RCC 7860 (cell line): ENCODE measurements at places on chromosomes 13 and 19.

GRCh38 chr13:28601581-28601980, 57.3 kb upstream of the POMP start:
- no peak for DNase-seq

- DNase-seq: no peak
Observed at GRCh38 chr13:71590654-71591148, 276.3 kb downstream of the DACH1 start.

- DNase-seq: no peak
Observed at GRCh38 chr19:46392252-46392801, 21.0 kb downstream of the CCDC8 start.

DNA sequence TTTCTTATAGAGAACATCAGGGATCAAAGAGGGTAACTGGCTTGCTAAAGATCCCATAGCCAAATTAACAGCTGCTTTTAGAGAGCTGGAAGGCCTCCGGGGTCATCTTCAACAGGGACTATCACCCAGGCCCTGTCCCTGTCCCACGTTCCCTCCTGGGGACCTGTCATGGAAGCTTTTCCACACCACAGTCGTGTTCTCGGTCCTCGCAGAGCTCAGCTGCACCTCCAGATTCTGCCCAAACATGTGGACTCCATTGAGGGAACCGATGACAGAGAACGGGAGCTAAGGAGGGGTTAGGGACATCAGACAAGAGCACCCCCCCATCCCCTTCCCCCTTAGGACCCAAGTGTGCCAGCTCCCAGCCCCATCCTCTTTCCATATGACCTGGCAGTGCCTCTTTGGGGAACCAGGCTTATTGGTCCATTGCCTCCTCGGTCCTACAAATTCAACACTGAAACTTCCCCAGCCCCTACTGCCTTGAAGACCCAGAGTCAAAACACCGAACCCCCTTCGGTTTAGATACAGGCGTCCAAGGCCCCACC, 568 bp downstream of the FUZ start:
- DNase-seq: no peak

- no peak for DNase-seq
Observed at GRCh38 chr13:53220038-53220437, 191.4 kb downstream of the OLFM4 start.

- DNase-seq: peak; percentile 77
Observed at GRCh38 chr13:98706446-98707110, 45.9 kb downstream of the SLC15A1 start.

GRCh38 chr13:72638059-72638815, 89.2 kb downstream of the MZT1 start:
- DNase-seq: no peak

- DNase-seq: no peak
Observed at GRCh38 chr19:51327066-51328001, 14.6 kb downstream of the VSIG10L start.

DNA sequence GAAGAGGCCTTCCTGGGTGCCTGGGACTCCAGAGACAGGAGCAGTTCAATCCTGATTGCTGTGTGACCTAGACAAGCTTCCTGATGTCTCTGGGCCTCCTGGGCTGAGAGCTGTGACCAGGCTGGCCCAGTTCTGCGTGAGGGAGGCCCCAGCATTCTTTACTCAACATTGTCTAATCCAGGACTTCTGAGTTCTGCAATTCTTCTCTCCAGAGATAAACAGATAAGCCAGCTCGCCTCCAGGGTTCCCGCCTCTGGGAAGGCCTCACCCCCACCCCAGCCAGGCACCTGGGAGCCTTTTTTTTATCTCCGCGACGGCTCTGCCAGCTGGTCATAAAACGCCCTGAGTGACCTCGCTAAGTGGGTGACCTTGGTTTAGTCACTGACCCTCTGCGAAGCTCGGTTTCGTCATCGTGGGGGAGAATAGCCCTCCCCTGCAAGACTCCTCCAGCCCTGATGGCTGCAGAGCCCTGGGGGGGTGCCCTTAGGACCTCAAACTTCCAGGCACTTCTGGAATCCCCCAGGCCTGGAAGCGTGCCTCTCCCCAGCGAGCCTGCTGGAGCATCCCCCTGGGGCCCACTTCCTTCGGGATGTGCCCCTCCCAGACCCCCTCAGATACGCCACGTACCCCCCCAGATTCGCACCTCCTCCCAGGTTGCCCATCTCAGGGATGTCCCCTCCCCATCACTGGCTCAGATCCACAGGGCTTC, 1.9 kb downstream of the SULT2B1 start:
- peak; percentile 89 for DNase-seq

GRCh38 chr19:40571005-40571318, 5.7 kb upstream of the SHKBP1 start:
- no peak for DNase-seq

GRCh38 chr13:80753866-80754265, 412.9 kb upstream of the SPRY2 start:
- no peak for DNase-seq

DNA sequence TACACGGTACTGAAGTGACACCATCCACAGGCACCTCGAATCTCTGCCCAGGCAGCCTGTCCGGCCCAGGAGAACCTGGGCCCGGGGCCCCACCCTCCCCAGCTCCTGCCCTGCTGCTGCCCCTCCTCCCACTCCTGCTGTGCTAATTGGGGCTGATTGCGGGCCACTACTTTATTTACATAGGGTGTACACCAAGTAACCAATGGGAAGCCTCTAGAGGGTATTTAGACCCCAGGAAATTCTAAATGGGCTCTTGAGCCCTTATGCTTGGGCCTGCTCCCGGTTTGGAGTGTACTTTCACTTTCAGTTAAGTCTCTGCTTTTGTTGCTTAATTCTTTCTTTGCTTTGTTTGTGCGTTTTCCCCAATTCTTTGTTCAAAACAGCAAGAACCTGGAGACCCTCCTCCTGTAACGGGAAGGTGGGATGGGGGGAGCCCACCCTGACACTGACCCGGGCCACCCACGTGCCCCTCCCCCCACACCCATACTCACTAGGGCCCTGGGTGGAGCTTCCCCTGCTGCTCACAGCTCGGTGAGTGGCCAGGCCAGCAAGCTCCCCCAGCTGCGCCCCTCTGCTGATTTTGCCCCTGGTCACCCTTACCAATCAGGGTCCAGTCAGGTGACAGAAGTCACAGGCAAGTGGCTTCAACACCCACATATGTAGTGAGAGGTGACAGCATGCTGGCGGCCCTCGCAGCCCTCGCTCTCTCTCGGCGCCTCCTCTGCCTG, 9.4 kb downstream of the SCGB2B2 start:
- DNase-seq: no peak

DNA sequence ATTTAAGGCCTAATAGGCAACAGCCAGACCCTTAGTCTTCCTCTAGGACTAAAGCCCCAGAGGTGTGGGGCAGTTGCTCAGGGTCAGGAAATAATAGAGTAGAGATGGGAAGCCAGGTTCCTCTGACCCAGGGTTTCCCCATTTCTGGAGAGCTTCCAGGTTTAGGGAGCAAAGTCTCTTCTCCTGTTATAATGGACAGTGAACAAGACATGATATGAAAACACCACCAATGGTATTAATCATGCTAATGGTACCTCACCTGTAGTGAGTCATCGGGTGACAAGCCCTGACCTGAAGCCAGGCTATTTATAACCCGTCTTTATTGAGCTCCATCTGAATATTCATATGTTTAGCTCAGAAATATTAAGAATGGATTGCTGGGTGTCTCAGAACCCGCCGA, 24.6 kb downstream of the BICRA start:
- DNase-seq: no peak

DNA sequence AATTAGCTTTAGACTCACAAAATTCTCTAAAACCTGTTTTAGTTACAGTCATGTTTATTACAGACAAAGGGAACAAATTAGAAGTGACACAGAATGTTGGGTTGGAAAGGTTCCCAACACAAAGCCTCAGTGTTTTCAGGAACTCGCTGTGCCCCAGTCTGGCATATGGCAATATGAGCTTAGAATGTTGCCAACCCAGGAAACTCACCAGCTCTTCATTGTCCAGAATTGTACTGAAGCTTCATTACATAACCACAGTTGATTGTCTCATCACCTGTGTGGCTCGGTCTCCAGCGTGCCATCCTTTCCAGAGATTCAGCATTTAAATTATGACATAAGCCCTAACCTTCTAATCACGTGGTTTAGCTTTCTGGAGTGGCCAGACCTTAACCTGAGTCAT, 19.1 kb downstream of the ZNF264 start:
- no peak for DNase-seq

- DNase-seq: peak; percentile 14
Observed at GRCh38 chr13:30551189-30551588, 66.5 kb upstream of the USPL1 start.

DNA sequence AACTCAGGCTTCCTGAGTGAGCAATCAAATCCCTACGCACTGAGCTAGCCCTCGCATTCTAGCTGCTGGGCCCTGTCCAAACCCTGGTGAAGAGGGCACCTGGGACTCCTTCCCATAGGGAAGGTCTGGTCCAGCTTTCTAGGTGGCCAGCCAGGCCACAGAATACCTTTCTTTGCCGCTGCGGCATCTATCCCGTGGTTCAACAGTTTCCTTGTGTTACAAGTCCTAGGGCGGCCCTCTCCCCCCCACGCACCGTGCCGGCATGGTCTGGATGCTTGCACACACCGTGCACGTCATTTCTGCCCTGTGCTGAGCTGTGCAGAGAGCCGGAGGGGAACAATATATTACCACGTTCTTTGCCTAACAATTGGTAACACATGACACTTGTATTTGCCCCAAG, 164.6 kb upstream of the TSHZ3 start:
- no peak for DNase-seq

GRCh38 chr19:4606921-4607678, 32.2 kb upstream of the TNFAIP8L1 start:
- DNase-seq: no peak

DNA sequence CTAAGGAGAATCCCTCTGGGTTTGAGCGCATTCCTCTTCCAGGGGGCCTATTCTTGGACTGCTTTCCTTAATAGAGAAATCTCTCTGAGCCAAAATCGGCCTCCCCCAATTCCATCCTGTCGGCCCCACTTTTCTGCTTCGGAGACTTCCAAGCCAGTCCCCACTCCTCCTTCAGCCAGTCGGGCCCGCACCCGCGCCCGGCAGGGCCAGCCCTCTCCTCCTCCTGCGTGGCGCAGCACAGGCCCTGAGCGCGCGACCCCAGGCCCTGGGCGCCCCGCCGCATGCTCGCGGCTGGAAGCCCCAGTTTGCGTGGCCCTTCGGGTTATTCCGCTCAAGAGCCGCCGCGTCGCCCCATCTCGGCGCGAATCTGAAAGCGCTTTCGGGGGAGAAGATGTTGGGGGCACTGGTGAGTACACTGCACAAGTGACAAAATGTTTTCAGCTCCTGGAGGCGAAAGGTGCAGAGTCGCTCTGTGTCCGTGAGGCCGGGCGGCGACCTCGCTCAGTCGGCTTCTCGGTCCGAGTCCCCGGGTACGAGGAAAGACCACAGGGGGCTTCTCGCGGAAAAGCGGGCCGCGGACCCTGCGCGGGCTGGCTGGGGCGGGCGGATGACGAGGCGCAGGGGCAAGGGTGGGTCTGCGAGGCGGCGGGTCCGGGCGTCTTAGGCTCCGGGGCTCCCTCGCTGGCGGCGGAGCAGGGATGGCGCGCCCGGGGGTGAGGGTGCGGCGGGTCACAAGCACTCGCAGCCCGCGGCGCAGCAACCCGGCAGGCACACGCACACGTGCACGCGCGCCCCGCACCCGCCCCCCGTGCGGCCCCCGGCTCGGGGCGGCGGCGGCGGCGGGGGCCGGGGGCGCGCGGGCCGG, at the start of gene IL17D:
IL17D (plus strand) TSS at position 785 of the 865 bp plus-strand sequence. CDS start 303 bp downstream, outside the sequence.
- no peak for DNase-seq

GRCh38 chr19:51100601-51101000, 7.6 kb downstream of the CTU1 start:
- no peak for DNase-seq

- DNase-seq: peak; percentile 90
Observed at GRCh38 chr19:43765109-43765876, 10.5 kb upstream of the SMG9 start.

GRCh38 chr13:20146381-20146780, 14.5 kb downstream of the GJA3 start:
- no peak for DNase-seq

DNA sequence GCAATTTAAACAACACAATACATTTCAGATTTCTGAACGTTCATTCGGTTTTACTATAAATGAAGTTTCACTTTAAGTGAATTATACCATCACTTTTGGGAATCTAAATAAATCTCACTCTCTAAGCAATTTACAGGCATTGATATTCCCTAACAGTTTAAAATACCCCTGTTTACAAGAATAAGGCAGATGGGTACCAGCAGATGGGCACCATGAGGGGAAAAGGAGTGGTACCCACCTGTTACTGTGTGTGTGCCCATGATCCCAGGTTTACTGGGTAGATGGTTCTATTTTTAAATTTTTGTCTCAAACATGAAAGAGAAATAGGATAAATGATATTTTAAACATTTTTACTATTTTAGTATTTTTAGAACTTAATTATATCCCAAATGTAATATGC, 212.9 kb downstream of the PCDH9 start:
- DNase-seq: no peak
